Astrocyte (in vitro differentiated cells and primary cell): ENCODE measurements at places on chromosomes 6 and 20. TPM values are rescaled to one million over a fixed set of nuclear protein-coding genes. Genes with fewer than 3 reads are reported as not detected.
A peak's percentile ranks its signal among the peaks of the same experiment; 100 is the strongest.

DNA sequence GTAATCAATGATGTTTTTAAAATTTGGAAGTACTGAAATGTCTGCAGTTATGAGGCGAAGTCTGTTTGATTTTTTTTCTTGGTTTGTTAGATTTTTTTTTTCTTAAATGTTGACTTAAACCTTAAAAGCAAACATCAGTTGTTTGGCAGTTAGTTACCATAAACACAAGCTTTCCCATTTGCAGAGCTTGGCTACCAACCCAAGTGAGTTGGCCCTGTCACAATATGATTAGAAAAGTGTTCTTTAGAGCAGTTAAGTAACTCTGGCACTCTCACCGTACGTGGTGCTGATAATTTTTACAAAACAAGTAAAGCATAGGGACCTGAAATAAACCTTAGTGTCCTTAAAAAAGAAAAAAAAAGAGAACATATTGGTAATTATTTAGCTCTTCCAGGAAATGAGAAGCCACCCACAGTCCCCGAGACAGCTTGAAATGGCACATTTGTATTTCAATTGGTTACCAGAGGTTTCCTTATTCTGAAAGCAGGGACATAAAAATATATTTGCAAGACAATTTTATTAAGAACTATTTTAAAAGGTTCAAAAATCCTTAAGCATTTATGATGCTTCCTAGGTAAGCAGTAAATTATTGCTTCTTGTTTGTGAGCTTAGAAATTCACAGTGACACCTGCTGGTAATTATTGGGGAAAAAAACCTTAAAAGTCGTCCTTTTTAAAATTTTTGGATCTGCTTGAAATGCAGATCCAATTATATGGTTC is 3.9 kb downstream of the HEY2 start:
- DNase-seq: no peak
- no peaks in the 10 kb centered on the region for H3K36me3 ChIP-seq
- H3K4me3 ChIP-seq: no peak overlapping the region
- no peak overlapping the region for H3K27ac ChIP-seq
- peaks cover 28% of the 10 kb centered on the region for H3K27me3 ChIP-seq

BPIFB2 gene
- not detected in 2 replicates for total RNA-seq

SLC22A23 gene
- total RNA-seq: 3.7 and 5.7 TPM in 2 replicates

- no peak overlapping the region for H3K4me3 ChIP-seq
- no peaks in the 10 kb centered on the region for H3K36me3 ChIP-seq
- no peak overlapping the region for H3K27ac ChIP-seq
- no peaks in the 10 kb centered on the region for H3K27me3 ChIP-seq
- DNase-seq: no peak
Measured at GRCh38 chr6:252775-253535, 39.3 kb upstream of the DUSP22 start.

DNA sequence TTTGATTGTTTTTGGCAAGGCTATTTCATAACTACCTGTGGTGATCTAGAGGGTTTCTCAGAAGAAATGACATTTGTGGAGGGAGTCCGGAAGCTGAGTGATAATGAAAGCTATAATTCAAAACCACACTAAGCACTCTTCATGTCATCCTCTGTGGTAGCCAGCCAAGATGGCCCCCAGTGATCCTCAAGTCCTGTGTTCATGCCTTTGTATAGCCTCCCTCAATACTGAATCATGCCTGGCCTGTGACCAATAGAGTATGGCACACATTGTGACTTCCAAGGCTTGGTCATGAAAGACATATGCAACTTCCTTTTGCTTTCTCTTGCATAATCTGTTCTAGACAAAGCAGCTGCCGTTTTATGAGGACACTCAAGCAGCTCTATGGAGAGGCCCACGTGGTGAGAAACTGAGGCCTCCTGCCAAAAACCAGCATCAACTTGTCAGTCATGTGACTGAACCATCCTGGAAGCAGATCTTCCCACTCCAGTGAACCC is 12.8 kb upstream of the DNAAF9 start:
- no peaks in the 10 kb centered on the region for H3K36me3 ChIP-seq
- no peaks in the 10 kb centered on the region for H3K4me1 ChIP-seq
- no peak for DNase-seq
- no peaks in the 10 kb centered on the region for H3K27me3 ChIP-seq
- H3K4me3 ChIP-seq: no peak overlapping the region

ERVFRD-1 gene
- total RNA-seq: not detected in 2 replicates

ZC2HC1B gene
- not detected in 2 replicates for total RNA-seq

GRCh38 chr6:77463861-77464494 is 687 bp upstream of the HTR1B start:
- no peaks in the 10 kb centered on the region for H3K27me3 ChIP-seq
- DNase-seq: no peak
- H3K4me1 ChIP-seq: peaks cover 24% of the 10 kb centered on the region

DEFB124 gene
- not detected in 2 replicates for total RNA-seq

GRCh38 chr20:18001131-18001921 is 32.5 kb downstream of the MGME1 start:
- no peak overlapping the region for H3K4me3 ChIP-seq
- no peaks in the 10 kb centered on the region for H3K36me3 ChIP-seq
- H3K27ac ChIP-seq: no peak overlapping the region
- H3K27me3 ChIP-seq: no peaks in the 10 kb centered on the region
- H3K4me1 ChIP-seq: peaks cover 9% of the 10 kb centered on the region

GRCh38 chr6:94270091-94270948 is 851.0 kb upstream of the EPHA7 start:
- DNase-seq: no peak
- H3K4me3 ChIP-seq: no peak overlapping the region
- no peaks in the 10 kb centered on the region for H3K4me1 ChIP-seq
- no peaks in the 10 kb centered on the region for H3K27me3 ChIP-seq
- no peak overlapping the region for H3K27ac ChIP-seq

MAP1LC3A gene
- 48.9 and 52.3 TPM in 2 replicates for total RNA-seq

DNA sequence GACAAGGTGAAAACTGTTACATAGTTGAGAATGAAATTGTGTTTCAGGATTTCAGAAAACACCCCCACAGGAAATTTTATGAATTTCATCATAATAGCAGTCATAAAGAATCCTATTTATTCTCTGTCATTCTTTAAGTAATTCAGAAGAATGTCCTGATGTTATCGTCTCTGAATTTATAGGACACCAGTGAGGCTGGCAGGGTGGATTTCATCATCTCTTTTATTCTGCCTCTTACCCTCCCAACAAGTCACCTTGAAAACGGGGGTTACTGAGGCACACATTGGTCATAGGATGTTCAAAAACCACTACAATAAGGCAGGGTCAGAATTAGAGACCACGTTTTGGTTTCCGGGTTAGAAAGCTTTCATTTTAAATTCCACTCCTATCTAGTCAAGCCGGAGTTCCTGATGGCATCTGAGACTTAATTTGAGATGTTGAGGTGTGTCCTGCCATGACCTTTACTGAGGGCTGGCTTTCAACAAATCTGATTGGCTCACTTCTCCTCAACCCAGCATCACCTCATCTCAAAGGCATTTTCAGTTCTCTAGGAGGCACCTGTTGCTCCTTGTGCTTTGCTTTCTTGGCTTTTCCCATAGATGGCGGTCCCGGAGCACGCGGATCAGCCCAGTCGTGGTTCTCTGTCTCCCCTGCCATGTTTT is 230.6 kb upstream of the SUPT3H start:
- no peaks in the 10 kb centered on the region for H3K36me3 ChIP-seq
- peak; percentile 70 for DNase-seq
- H3K4me1 ChIP-seq: peaks cover 11% of the 10 kb centered on the region

DNA sequence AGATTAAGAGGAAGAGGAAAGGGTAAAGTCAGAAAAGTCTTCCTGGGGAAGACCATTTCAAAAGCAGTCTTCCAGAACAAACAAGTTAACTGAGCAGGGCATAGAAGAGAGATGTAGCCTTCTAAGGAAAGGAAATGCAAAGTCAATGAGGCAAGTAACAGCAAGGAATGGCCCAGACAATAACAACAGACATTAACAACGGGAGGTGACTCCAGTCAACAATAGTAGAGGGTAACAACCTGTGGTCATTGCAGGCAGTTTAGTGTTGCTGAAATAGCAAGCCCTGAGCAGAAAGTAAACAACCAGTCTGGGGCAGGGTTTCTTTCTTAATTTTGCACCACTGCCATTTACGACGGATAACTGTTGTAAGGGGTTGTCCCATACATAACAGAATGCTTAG is 2.1 kb downstream of the MDN1 start:
- H3K4me1 ChIP-seq: peaks cover 7% of the 10 kb centered on the region
- H3K36me3 ChIP-seq: no peaks in the 10 kb centered on the region
- no peak overlapping the region for H3K27ac ChIP-seq
- DNase-seq: no peak

NHSL1 gene
- 28.7 and 33.5 TPM in 2 replicates for total RNA-seq

SAPCD1 gene
- total RNA-seq: 0.72 and 1.2 TPM in 2 replicates

TAP2 gene
- 118 and 121 TPM in 2 replicates for total RNA-seq
